ENCODE measurements at places on chromosomes 3 and 15.
A peak's percentile ranks its signal among the peaks of the same experiment; 100 is the strongest.

DNA sequence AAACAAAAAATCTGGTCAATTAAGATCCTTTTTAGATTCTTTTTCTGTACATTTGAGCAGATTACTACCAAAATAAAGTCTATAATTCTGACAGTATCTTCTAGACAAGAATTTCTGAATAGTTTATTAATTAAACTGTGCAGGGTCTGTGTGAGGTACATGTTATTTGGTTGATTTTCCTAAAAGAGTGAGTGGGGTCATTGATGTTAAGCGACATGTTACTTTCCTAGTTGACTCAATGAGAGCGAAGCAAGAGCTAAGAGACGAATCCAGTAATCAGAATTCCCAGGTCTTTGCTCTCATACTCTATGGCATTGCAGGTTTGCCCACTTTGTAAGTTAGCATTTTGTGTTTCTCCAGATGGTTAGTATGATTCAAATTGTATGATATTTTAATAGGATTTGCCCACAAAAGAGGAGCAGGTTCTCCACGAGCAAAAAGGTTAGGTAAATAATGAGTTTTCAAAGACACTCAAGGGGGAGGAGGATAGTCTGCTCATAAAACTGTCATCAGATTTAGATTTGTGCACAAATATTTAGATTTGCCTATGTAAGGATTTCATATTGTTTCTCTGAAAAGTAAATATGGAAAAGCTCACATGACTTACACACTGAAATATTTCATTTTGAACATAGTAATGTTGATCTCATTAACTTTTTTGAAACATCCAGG lies 217.2 kb upstream of the CGNL1 start:
- no peak for DNase-seq

- DNase-seq = no peak
Observed at GRCh38 chr3:185726254-185726967, 98.4 kb downstream of the IGF2BP2 start.

- DNase-seq = no peak
Observed at GRCh38 chr3:149969110-149969939, 1.4 kb downstream of the PFN2 start.

GRCh38 chr3:151625086-151625485 lies 108.6 kb upstream of the AADACL2 start:
- no peak for DNase-seq

- DNase-seq = peak; percentile 45
Observed at GRCh38 chr3:135736740-135737139, 228.8 kb upstream of the PPP2R3A start.

Measured in NB4 (cell line).